EH (cell line): ENCODE measurements at places on chromosomes 12 and 14.

- DNase-seq, result no peak
These were observed 11.6 kb upstream of the CLEC4D start for GRCh38 chr12:8501720-8502119.

DNA sequence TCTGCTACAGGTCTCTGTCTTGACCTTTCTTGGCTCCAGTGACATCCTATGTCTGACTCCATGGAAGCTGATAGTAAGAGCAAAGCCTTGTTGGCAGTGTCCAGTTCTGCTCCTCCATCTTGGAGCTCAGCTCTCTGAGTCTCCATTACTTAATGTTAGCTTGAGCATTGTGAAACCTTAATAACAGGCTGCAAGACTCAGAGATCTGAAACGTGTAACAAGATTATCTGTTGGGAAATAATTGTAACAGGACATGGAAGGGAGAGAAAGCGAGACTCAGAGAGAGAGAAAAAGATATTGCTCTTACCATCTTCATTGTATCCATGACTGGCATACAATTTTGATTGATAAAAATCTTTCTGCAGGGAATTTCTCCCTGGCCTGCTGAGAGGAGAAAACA is 1365.7 kb downstream of the AACS start:
- DNase-seq, result no peak

GRCh38 chr14:99363616-99364290 is 91.8 kb upstream of the BCL11B start:
- DNase-seq, result no peak

- no peak for DNase-seq
These were observed 38.8 kb downstream of the TMEM63C start for GRCh38 chr14:77220246-77221017.

- no peak for DNase-seq
These were observed 3.3 kb downstream of the NKX2-1 start for GRCh38 chr14:36516719-36517241.

GRCh38 chr12:115611477-115611876 is 666.0 kb downstream of the MED13L start:
- no peak for DNase-seq

DNA sequence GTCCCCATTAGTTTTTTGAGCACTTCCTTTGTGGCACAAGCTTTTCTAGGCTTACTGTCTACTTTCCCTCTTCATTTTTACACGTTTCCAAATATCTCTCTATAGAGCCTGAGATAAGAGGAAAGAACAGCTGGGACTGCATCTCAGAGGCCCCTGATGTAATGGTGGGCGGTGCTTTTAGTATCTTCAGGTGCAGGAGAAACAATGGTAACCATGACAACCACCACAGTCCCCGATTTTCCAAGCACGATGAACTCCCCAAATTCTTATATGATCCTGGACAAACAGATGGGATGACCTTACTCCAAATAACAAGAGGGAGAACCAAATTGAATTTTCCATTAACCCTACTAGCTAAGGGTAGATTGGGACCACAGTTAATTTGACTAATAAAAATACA is 103.3 kb downstream of the AEBP2 start:
- DNase-seq, result no peak

GRCh38 chr14:47596860-47597259 is 78.5 kb downstream of the MDGA2 start:
- no peak for DNase-seq

GRCh38 chr14:95059126-95059525 is 98.2 kb downstream of the DICER1 start:
- no peak for DNase-seq
